ENCODE measurements at places on chromosomes 13 and 19.

GRCh38 chr13:20998649-20999415 is 62.6 kb downstream of the LATS2 start:
- no peak for DNase-seq

DNA sequence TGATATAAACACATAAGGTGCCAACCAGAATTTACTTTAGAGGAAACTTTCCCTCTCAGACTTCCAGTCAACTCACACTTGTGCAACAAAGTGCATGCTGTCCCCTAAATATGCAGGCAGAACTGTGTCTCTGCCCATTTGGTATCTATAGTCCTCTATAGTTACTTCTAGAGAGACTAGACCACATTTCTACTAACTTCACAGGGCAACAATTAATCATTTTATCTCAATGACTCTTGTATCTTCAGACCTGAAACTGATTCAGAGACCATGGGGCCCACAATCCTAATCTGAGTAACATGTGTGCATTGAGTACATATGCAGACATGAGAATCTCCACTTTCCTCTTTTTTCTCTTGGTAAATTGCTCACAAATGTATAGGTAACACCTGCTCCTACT is 158.1 kb downstream of the ZNF486 start:
- no peak for DNase-seq

DNA sequence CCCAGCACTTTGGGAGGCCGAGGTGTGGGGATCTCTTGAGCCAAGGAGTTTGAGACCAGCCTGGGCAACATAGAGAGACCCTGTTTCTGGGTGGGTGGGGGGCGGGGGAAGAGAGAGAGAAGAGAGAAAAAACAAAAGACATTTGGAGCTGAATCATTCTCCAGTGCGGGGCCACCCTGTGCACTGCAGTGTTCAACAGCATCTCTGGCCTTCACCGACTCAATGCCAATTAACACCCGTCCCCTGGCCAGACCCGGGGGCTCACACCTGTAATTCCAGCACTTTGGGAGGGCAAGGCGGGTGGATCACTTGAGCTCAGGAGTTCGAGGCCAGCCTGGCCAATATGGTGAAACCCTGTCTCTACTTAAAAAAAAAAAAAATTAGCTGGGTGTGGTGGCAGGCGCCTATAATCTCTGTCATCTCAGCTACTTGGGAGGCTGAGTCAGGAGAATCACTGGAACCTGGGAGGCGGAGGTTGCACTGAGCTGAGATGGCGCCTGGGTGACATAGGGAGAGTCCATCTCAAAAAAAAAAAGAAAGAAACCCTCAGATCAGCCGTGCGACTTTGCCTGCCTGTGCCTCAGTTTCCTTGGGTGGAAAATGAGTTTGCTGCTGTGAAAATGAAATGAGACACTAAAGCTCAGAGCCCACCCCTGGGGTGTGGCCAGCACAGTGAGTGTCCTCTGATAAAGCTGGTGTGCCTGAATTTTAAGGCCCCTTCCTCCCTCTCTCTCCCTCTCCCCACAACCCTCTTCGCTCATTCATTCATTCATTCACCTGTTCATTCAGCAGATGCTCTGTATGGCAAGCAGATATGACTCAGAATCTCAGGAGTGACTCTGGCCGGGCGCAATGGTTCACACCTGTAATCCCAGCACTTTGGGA is 6.4 kb downstream of the KLF2 start:
- DNase-seq: peak; percentile 47

DNA sequence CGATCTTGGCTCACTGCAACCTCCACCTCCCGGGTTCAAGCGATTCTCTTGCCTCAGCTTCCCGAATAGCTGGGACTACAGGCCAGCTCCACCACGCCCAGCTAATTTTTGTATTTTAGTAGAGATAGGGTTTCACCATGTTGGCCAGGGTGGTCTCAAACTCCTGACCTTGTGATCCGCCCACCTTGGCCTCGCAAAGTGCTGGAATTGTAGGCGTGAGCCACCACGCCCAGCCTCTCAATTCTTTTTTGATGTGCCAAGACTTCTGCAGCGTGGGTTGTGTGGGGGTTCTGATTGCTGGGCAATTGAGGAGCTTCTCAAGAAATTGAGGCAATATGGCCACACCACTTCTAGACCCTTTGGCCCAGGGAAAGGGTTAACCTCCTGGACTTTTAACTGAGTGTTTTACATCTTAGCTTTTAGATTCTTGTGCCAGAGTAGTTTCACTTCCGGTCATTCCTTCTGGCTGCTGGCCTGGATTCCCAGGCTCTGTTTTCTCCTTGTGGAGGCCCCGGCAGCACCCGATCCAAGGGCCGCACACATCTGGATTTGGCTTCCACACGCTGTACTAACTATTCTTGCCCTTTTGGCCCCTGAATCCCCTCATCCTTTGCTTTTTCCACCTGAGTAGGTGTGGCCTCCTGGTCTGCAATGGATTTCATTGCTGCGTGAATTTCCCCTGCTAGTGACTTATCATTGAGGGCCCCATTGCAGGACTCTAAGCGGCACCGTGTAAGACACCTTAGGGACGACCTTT is 14.7 kb downstream of the SMARCA4 start:
- no peak for DNase-seq

- no peak for DNase-seq
Measured at GRCh38 chr19:34692549-34692948, 15.1 kb downstream of the ZNF302 start.

DNA sequence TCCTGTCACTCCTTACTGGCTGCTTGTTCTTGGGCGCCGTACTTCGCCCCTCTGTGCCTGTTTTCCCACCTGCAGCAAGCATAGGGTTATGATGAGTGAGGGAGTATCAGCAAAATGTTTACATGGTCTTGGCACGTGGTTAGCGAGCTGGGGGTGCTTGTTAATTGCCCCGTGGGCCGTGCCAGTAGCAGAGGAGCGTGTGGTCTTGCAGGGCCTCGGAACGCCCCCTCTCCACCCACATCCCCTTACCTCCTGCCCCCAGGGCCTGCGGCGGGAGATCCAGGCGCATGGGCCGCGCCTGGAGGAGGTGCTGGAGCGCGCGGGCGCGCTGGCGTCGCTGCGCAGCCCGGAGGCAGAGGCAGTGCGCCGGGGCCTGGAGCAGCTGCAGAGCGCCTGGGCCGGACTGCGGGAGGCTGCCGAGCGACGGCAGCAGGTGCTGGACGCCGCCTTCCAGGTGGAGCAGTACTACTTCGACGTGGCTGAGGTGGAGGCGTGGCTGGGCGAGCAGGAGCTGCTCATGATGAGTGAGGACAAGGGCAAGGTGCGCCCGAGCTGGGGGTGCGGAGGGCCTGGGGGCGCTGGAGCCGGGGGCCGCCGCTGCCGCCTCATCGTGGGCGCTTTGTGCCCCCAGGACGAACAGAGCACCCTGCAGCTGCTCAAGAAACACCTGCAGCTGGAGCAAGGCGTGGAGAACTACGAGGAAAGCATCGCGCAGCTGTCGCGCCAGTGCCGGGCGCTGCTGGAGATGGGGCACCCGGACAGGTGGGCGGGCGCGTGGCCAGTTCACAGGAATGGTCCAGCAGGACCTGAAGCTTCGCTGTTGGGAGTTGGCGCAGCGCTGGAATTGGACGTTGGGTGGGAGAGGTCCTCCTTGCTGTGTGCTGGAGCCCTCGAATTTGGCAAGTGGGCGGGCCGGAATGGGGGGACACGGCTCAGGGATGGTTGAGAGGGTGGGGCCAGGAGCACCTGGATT is 22.5 kb upstream of the SHKBP1 start:
- DNase-seq: no peak

DNA sequence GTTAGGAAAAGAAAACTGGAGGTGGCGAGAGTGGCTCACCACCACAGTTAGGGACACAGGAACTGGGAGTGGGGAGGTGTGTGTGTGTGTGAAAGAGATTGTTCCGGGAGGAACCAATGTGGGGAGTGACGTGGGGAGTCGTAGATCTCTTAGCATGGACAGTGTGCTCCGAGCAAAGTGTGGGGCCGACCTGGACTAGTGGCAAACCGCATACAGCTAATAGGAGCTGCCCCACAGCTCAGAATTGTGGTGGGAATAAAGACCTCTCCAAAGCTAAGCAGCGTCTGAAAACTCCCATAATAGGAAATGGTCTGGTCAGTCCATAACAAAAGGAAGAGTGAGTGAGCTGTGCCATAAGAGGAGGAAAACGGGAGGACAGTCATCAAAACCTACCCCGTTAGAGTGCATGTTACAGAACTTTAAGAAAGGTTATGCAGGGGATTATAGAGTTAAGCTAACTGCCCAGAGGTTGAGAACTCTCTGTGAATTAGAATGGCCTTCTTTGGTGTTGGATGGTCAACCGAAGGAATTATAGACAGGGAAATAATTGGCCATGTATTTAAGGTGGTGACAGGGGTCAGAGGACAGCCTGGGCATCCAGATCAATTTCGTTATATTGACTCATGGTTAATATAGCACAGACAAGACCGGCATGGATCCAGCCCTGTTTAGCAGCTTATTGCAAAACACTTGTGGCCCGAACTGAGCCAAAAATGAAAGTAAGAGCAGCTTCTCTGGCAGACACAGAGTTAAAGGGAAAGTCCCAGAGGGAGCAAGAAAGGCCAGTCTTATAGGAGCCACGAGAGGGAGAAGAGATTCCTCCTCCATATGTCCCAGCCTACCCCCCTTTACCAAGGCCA is 8.9 kb upstream of the SLC15A1 start:
- DNase-seq: no peak

- DNase-seq: no peak
Measured at GRCh38 chr13:20019043-20019442, 60.5 kb downstream of the ZMYM2 start.

DNA sequence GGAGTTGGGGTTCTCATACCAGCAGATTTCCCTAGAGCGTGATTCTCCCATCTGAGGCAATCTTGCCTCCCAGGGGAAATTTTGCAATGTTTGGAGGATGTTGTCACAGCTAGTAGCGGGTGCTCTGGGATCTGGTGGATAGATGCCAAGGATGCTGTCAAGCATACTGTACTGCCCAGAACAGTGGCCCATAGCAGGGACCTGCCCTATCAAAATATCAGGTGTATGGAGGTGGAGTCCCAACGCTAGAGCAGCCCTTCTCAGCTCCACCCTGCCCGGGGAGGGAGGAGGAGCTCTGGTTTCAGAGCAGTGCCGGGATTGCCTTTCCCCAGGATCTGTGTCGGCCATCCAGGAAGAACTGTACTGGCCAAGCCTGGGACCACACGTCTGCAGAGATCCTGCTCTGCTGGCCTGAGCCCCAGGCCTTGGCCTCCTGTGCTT is 10.9 kb upstream of the QTRT1 start:
- no peak for DNase-seq

DNA sequence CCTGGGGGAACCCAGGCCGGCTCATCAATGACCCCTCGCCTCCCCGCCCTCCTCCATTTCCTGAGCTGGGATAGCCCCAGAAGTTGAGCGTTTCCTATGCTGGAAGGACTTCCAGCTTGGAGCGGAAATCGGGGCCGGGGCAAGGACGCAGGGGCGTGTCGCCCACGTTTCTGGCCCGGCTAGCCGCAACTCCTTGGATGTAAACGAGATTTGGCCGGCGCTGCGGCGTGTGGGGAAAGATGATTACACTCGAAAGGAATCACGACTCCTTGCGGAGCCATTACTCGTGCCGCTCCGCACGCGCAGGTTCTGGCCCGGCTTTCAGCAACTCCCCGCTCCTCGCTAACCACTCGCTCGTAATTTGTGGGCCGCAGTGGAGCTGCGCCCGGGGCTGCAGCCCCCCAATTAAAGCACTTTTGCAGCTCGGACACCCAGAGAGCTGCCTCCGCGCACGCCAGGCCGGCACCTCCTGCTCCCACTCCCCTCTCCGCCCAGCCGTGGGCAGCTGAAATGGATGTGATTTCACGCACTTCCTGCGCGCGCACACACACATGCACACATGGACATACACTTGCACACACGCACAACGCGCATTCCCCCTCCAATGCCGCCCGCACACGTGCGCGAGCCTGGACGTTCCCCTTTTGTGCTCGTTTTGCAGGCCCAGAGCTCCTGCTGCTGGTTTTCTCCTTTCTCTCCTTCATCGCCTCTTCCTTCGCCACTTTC is 15.7 kb downstream of the ZIC5 start:
- no peak for DNase-seq

GRCh38 chr19:21698215-21698614 is 69.2 kb downstream of the ZNF100 start:
- DNase-seq: no peak

GRCh38 chr19:6516659-6517291 is 14.1 kb upstream of the TNFSF9 start:
- peak; percentile 87 for DNase-seq

DNA sequence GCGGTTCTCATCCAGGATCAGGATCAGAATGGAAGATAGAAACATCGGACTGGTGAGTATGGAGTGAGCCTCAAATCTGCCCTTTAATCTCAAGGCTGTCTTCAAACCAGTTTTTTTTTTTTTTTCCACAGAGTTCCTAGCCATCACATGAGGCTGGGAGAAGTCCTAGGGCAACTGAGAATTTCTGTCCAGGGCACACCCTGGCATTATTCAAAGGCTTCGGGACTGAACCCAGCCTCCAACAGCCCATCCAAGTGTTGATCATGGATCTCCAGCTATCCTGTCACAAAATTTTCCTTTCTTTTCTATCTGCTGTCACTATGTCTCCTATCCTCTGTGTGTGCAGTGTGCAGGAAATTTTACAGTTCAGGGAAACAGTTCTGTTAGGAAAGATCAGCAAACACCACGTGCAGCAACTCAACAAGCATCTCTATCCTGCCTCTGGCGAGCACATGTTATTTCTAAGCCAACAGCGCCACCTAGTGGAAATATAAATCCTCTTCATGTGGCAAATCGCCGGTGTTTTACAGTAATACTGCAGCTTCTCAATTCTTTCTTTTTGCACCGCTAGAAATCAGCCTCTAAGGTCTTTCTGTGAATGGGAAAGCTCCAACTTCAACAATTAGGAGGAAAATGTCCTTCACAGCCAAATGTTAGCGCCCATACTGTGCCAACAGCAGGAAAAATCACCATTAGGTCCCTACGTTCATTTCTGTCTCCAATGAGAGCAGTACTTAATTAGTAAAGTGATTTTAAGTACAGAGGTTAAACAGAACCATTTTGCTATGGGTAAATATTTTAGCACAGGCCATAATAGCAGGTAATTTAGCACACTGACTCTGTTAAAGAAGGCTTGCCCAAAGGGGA is 21.4 kb upstream of the ZNF181 start:
- DNase-seq: peak; percentile 80

- no peak for DNase-seq
Measured at GRCh38 chr13:40172149-40172591, 494.3 kb downstream of the FOXO1 start.

DNA sequence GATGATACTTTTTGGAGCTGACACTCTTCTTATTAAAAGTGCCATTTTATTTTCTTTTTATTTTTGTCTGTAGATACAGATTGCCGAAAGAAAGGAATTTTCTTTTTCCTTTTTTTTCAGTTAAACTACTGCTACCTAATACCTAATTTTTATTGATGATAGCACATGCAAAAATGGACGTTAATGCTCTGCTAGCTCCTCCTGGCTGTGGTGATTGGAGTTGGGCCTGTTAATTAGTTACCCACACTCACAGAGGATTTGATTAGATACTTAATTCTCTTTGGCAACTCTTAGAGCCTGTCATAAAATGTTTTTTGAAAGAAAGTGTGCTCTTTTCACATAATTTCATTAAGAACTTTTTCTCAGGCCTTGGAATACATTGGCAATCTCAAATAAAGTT is 366.8 kb downstream of the DCT start:
- DNase-seq: no peak

- no peak for DNase-seq
Measured at GRCh38 chr19:29795461-29796172, 16.2 kb upstream of the CCNE1 start.

- DNase-seq: no peak
Measured at GRCh38 chr13:111121506-111121905, 6.4 kb downstream of the ARHGEF7 start.

GRCh38 chr13:71873418-71874247 is 6.6 kb upstream of the DACH1 start:
- DNase-seq: no peak
